ENCODE measurements at places on chromosomes 16 and 17.

DNA sequence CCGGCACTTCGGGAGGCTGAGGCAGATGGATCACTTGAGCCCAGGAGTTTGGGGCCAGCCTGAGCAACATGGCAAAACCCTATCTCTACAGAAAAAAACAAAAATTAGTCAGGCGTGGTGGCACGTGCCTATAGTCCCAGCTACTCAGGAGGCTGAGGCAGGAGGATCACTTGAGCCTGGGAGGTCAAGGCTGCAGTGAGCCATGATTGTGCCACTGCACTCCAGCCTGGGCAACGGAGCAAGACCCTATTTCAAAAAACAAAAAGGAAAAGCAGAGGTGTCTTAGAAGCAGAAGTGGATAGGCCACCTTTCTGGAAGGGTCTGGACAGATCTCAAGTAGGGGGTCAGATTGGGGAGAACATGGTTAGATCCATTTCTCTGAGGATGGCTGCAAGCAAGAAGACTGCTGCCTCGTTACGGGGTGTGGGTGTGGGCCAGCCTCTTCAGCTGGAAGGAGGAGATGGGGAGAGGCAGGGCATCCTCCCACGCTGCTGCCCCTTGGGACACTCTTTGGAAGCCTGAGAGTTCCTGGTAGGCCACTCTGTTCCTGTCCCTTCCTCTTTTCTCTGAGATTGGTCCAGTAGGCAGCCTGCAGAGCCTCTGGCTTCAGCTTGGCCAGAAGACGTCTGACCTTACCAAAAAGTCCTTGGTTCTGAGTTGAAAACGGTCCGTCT is 208.0 kb downstream of the MSI2 start:
- no peak for DNase-seq

DNA sequence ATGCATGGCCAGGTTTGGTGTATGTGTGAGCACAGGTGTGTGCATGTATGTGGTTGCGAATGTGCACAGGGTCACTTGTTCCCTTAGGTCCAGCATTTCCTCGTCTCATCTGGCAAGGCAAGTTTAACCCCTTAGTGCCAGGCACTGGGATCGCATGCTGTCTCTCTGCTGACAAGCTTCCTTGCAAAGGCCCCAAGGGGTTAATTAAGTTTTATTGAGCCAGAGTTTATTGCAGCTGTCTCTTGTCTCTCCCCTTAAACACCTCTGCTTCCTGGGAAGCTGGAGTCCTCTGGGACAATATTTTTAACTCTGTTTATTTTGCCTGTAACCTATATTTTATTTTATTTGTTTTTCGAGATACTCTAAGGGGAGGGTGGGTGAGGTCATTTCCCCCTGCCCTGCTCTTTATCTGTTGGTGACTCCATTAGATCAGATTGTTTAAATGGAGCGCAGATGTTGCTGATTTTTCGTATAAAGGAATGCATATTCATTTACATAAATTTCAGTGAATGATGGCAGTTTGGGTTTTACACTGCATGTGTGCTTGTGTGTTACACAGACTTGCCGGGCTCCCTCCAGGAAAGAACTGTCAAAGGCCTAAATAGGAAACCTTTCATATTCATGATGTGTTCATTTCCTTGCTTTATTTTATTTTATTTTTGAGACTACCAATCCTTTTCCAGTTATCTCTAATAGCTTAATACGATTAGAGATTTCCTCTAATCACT is 99.7 kb downstream of the CBLN1 start:
- DNase-seq, result no peak

- no peak for DNase-seq
Measured at GRCh38 chr16:70482624-70483023, 28.2 kb downstream of the FCSK start.

GRCh38 chr16:1054660-1055556 is 17.6 kb upstream of the SSTR5 start:
- peak; percentile 2 for DNase-seq

GRCh38 chr16:29987371-29988085 is 7.9 kb downstream of the HIRIP3 start:
- DNase-seq, result no peak

DNA sequence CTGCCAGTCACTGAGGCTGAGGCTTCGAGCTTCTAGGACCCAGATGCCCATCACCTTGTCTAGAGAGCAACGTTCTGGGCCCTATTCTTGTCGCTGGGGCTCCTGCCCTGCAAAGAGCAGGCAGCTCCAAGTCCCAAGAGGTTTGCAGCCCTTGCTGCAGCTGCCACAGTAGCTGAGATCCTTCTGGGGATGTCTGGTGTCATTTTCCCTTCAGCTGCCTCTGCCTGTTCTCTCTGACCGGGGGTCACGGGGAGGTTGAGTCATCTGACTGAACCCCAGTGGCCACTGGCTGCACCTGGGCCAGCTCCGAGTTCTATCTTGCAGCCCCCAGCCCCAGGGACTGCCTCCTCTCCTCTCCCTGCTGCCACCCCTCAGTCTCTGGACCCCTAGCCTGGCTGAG is 4.9 kb downstream of the WSCD1 start:
- DNase-seq, result no peak

- DNase-seq, result peak; percentile 81
Measured at GRCh38 chr16:80580109-80580832, 39.5 kb downstream of the DYNLRB2 start.

DNA sequence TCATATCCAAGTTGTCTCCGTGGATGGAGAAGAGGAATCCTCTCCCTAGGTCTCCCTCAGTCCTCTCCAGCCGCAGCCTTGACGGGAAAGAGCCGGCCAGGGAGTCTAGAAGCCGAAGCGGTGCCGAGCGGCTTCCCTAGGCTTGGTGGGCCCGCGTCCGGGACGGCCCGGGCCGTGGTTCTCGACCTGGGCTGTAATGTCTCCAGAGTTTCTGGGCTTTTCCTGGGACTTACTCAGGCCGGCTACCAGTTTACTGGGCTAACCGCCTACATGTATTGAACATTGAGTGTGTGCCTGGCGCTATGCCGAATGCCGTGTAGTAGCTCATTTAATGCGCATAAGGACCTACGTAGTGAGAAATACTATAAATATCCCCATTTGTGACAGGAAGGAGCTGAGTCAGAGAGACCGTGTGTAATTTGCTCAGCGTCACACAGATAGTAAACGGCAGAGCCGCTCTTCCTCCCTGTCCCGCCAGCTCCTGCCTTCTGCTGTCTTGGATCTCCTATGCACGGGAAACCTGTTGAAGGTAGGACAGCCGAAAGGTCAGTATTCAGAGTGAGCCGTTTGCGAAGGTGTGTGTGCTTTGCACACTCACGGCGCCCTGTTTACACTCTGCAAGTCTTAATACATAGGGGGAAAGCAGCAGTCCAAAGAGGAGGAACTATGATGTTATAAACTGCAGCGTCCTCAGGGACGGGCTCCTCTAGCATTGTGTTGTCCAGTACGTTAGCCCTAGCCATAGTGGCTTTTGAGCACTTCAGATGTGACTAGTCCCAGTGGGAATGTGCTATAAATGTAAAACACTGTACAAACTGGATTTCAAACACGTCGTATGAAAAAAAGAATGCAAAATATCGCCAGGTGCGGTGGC is 723 bp upstream of the SPAG5 start:
- peak; percentile 68 for DNase-seq

DNA sequence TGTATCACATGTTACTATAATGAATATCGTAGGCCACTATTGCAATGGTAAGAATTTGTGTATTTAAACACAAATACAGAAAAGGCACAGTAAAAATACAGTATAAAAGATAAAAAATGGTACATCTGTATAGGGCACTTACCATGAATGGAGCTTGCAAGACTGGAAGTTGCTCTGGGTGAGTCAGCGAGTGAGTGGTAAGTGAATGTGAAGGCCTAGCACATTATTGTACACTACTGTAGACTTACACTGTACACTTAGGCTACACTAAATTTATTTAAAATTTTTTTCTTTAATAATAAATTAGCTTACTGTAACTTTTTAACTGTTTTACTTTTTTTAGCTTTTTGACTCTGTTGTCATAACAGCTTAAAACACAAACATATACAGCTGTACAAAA is 42.5 kb downstream of the AKAP10 start:
- DNase-seq, result no peak

- no peak for DNase-seq
Measured at GRCh38 chr17:19368229-19368628, 5.7 kb upstream of the B9D1 start.

GRCh38 chr17:50055055-50055425 is 870 bp upstream of the ITGA3 start:
- DNase-seq, result peak; percentile 27

GRCh38 chr16:59864981-59865666 is 1131.0 kb upstream of the GOT2 start:
- no peak for DNase-seq

DNA sequence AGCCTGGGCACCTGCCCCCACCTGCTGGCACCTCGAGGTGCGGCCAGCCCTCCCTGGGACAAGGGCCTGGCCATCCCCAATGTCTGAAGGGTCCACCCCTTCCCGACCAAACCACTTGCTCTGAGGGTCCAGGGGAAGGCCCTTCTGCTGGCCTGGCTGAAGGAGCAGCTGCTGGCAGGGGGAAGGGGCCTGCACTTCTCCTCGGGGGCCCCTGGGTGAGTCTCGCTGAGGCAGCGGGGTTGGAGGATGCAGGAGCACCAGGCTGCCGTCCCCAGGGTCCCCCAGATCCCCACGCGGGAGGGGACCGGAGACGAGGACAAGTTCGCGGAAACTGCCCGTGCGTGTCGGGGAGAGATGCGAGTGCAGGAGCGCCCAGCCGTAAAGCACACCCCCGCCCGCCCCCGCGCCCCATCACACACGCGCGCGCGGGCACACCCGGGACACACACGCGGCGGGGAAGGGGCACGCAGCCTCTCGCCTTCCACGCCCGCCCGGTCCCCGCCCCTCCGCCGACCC is 725 bp upstream of the CACNA1H start:
- DNase-seq, result peak; percentile 28

DNA sequence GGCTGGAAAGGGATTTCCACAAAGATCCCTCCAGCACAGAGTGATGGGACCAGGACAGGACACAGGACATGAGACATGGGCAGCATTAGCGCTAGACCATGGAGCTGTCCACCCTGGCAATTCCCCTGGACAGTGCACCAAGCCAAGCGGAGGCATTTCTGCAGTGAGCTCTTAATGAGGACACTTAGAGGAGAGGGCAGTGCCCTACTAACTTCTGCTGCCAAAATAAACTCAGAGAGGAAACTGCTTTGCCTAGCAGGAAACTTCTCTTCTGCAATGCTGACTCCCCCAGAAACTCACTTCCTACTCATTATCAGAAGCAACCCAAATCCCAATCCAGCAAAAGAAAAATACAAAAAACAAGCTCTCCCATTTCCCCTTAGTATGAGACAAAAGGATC is 119.2 kb downstream of the HS3ST2 start:
- no peak for DNase-seq

DNA sequence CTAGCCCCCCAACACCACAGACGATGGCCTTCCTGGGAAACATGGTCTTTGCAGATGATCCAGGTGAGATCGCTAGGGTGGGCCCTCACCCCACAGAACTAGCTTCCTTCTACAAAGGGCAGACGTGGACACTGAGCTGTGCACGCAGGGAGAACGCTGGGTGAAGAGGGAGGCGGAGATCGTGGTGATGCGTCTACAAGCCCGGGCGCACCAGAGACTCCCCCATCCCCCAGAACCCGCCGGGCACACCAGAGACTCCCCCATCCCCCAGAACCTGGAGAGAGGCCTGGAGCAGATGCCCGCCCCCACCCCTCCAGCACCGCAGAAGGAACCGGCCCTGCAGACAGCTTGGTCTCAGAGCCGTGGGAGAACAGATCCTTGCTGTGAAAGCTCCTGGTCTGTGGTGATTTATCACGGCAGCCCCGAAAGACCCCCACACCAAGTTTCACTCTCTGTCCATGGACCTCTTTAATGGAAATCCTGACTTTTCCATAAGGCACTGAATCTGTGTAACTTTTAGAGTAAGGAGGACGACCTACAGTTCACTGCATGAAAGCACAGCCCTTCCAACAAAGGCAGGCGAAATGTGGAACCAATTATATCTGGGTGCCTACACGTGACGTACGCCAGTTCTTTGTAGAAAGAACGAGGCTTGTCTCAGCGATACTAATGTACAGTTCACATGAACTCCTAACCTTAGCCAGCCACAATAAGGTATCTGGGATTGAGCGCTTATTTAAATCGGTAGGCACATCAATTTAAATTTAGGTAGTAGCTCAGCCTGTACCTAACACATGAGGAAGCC is 88.5 kb downstream of the ANKRD11 start:
- no peak for DNase-seq

DNA sequence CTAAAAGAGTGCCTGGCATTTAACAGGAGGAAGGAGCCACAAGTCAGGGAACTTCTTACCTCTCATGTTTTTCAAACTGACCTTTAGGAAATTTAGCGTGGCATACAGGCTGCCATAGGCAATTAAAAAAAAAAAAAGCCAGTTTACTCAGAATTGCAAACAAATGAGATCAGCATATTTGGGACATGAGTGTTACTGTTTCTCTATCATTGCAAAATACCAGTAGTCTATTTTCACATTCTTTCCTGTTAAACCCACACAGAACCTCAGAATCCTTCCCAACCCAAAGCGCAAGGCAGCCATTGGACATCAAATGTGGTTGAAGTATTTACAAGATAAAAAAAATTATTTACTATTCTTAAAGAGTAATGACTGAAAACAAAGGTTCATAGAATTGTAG is 366.4 kb upstream of the DYNLRB2 start:
- no peak for DNase-seq

GRCh38 chr16:8855051-8855786 is 13.6 kb downstream of the CARHSP1 start:
- no peak for DNase-seq

- no peak for DNase-seq
Measured at GRCh38 chr17:67554634-67555033, 163.1 kb upstream of the NOL11 start.

GRCh38 chr16:85449885-85450245 is 163.3 kb upstream of the GSE1 start:
- DNase-seq, result no peak

GRCh38 chr17:6654841-6655731 is 3.5 kb downstream of the C17orf100 start:
- no peak for DNase-seq

- DNase-seq, result no peak
Measured at GRCh38 chr17:8116776-8117175, 1.5 kb downstream of the ALOXE3 start.

GRCh38 chr17:78498848-78499247 is 78.3 kb downstream of the DNAH17 start:
- no peak for DNase-seq
